C1 segment of cervical spinal cord (tissue), 14 donors: ENCODE measurements at places on chromosomes 11 and 22.

DNA sequence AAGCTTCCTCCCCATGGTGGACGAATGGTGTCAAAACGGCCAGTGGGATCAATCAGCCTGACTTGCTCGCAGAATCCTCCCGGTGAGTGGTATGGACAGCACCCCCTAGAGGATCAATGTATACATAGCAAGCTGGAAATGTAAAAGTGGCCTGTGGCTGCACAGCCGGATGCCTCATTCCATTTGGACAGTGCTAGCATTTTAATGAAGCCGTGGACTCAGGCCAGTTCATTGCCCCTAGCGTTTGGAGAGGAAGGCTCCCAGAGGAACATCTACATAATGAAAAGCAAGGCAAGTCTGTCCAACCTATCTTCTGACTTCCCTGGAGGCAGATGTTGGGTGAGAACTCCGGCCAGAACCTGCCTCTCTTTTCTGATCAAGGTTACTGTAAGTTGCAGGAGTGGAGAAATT lies 942.3 kb downstream of the NTM start:
- no peak for DNase-seq

- DNase-seq, result no peak
These were observed 217.4 kb downstream of the BARX2 start for GRCh38 chr11:129593098-129593497.

DNA sequence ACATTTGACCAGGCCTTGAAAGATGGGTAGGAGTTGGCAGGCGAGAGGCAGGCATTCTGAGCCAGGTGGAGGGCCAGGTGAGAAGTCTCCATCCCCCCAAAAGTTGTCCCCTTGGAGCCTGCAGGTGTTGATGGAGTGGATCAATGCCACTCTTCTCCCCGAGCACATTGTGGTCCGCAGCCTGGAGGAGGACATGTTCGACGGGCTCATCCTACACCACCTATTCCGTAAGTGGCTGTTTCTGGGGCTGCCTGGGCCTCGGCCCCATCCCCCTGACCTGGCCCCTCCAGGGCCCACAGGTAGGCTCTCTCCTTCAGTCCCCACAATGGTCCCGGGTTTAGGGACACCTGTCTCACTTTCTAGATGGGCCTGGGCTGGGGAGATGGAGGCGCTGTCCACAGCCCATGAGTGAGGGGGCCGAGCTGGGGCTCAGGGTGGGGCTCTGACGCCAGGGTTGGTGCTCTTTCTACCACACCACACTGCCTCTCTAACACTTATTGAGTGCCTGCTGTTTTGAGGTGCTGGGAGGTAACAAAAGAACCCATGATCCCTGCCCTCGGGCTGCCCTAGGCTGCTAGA lies 7.0 kb downstream of the PARVG start:
- no peak for DNase-seq

DNA sequence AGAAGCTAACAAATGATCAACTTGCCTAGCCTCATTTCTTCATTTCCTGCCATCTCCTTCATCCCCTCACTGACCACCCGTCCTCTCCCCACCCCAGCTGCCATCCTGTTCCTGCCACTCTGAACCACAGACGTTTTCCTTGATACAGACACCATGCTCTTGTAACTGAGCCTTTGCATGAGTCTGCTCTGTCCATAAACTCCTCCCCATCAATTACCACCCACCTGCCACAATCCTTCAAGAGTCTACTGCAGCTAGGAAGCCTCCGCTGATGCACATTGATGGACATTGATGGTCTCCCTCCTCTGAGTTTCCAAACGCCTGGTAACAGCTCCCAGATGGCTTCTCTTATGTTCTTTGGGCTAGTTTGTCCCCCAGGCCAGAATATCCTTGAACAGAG lies 193.8 kb downstream of the DBX1 start:
- DNase-seq, result no peak

- DNase-seq, result no peak
These were observed 459.0 kb downstream of the SOX6 start for GRCh38 chr11:15897211-15897960.

DNA sequence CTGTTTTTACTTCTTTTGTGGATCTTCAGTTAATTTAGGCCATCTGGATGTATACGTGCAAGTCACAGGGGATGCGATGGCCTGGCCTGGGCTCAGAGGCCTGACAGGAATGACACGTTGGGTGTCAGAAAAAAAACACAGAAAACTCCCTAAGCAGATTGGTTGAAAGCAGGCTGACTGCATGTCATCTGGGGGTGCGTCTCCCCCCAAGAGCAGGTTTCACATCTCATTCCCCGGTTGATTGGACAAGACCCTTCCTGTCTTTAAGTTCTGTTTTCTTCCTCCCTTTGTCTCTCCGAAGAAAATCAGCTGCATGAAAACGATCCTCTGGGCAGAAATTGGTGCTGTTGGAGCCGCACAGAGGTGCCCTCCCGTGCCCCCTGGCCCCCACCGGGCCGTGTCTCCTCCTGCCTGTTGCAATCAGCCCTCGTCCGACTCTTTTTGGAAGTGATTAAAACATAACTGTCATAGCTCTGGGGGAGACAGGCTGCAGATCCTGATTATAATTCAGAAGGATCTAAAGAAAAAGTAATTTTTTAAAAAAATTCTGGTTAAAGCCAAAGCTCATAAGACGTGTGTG lies 71.8 kb upstream of the PARVG start:
- no peak for DNase-seq
